T-helper 2 cell (primary cell): ENCODE measurements at places on chromosomes 3 and 15.

DNA sequence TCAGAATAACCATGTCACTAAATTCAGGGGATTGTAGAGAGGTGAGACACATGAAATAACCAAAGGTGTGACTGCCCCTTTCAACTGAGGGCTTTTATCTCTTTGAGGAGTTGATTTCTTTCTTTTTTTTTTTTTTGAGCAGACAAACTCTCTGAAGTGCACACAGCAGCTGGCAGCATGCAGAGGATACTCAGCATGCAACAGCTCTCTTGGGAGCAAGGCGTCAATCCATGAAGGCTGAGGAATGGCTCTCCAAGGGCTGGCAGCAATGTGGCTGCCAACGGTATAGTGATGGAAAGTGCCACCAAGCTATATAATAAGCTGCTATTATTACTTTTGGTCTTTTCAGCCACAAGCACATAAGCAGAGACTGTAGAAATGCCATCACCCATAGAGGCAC, 226.7 kb upstream of the FEZF2 start:
- no peak for DNase-seq

DNA sequence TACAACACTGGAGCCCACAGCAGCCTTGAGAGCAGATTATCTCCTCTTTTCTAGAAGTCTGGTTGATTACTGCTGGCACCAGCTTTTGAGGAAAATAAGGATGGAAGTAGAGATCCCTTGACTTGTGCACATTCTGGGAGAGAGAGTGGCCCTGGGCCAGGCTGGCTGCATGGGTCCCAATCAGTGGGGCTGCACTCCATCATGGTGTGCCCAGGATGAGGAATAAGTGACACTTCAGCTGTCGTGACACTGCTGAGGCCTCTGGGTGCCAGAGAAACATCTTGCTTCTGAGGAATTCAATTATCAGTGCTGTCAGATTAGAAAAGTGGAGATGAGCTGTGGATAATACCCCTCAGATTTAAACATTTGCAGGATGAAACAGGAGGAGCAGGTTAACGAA, 9.1 kb downstream of the RAMAC start:
- DNase-seq, result no peak

GRCh38 chr3:185988080-185988815, 50.4 kb upstream of the TRA2B start:
- no peak for DNase-seq

DNA sequence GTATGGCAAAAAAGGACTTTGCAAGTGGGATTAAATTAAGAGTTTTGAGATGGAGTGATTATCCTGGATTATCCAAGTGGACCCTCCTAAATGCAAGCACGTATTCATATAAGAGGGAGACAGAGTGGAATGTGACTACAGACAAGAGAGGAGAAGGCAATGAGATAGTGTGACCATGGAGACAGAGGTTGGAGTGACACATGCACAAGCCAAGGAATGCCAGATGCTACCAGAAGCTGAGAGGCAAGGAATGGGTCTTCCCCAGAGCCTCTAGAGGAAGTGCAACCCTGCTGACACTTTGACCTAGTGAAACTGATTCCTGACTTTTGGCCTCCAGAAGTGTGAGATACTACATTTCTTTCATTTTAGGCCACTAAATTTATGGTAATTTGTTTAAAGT, 117.2 kb downstream of the UACA start:
- no peak for DNase-seq

DNA sequence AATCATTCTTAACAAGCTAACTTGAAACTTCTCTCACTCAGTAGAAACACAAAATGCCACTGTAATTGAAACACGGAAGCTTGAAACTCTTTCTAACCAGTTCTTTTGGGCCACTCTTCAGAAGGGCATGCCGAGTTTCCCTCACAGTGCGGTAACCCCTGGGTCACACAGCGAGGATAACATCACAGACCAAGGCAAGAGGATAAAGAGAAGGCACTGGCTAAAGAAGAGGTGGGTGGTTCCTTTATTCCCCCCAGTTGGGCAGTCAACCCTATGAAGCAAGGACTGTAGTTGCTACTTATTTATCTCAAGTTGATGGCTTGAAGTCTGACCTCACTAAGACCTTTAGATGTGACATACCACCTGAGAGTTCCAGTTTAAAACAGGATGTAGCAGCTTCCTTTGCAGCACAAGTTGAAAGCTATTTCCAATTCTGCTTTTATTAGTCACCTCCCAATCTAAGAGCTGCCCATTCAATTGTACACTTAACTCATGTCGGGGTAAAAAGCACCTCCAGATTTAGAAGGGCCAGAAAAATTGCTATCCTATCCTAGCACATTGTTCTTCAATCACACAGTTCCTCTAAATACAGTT, 272.4 kb downstream of the TIGIT start:
- no peak for DNase-seq

- no peak for DNase-seq
These were observed 122.5 kb upstream of the SPRED1 start for GRCh38 chr15:38130205-38130567.

DNA sequence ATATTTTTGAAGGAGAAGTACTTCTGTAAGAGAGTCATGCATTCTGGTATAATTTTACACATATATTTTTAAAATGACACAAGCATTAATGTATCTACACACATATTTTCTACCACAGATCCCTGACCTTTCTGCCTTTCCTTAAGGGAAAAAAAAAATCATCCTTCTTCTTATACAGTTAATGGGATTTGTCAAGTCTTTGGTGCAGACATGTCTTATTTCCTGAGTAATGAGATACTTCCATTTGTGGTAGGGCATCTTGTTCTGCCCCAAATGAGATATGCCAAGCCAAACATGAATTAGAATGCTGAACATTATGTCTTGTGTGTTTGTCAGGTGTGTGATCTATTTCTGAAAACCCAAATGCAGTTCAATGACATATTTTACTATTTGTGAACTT, 329.9 kb downstream of the RBMS3 start:
- no peak for DNase-seq

DNA sequence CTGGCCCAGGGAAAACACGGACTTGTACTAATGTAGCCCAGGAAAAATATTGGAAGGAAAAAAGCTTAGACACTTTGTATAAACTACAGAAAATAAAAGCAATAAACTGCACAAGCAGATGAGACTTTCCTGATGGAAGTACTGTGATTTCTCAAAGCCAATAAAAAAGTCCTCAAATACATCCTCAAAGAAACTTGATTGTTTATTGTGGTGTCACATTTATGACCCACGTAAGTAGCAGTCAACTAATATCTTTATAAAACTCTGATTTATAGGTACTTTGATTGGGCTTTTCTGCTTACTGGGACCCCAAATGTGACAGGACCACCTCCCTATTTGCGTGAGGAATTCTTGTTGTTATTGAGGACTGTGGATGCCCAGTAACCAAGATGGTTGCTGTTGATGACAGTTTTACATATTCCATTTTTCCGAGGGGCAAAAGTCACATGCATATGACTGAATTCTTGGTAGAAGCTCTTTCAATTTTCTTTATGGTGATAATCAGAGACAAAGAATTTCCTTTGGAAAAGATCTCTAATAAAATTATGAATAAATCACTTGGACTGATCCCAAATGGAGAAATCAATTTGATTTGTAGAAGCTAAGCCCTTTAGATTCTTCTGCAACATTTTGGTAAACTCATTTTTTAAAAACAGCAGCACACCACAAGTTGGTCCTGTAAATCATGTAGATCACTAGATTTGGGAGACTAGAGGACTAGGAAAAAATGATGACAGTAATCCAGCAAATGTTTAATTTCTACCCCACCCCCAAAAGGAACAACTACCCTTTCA, 159.0 kb upstream of the TSC22D2 start:
- no peak for DNase-seq

GRCh38 chr15:44215594-44215993, 20.5 kb upstream of the FRMD5 start:
- no peak for DNase-seq

DNA sequence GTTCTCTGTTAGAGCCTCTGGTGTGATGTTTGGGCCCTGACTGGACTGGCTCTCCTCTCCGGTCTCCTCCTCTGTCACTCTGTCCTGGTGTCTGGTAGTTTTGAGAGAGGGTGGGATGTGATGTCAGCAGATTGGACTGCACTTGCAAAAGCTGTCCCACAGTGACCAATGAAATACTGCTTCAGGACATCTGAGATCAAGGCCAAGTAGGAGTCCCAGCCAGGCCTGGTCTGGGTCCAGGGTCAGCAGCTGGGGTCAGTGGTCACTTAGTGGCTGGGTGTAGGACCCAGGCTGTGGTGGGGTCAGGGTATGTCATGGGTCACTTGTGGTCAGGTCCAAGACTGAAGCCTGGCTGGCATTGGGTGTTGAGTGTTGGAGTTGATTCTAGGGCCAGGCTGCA, 20.9 kb downstream of the ALDH1L1 start:
- no peak for DNase-seq

DNA sequence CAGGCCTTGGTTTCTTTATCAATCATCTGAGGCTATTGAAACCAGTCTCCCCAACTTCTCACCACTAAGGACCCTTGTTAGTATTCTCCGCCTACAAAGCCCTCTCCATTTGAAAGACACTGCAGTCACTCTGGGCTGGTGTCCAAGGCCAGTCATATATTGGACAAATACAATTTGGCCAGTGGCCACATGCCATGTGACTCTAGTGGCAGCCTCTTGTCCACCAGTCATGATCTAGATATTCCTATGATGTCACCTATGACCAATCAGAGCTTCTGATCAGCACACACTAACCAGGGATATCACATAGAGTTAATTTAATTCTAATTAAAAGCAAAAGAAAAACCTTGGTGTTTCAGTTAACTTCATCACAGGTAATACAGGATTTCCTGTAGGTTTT, 68.2 kb downstream of the RAB11A start:
- DNase-seq, result no peak

- no peak for DNase-seq
These were observed 28.7 kb upstream of the GATA2 start for GRCh38 chr3:128521715-128522114.

DNA sequence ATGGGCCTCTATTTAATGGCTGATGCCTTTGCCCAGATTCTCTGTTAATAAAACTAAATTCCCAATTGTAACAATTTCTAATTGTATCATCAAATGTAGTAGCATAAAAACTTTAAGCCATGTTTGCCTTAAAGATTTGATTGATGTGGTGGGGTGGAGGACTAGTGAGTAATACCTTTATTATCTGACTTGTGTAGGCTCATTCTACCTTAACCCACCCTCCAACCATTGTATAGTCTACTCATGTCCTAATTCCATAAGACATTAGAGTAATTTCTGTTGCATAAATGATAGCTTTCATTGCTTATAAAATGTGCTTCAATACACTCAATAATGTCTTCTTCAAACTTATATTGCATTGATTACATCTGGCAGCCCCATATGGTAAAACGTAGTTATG, 25.8 kb downstream of the SERPINI1 start:
- no peak for DNase-seq

GRCh38 chr3:56818156-56818985, 16.6 kb upstream of the ARHGEF3 start:
- no peak for DNase-seq

- no peak for DNase-seq
These were observed 37.9 kb downstream of the GLDN start for GRCh38 chr15:51379390-51379789.

DNA sequence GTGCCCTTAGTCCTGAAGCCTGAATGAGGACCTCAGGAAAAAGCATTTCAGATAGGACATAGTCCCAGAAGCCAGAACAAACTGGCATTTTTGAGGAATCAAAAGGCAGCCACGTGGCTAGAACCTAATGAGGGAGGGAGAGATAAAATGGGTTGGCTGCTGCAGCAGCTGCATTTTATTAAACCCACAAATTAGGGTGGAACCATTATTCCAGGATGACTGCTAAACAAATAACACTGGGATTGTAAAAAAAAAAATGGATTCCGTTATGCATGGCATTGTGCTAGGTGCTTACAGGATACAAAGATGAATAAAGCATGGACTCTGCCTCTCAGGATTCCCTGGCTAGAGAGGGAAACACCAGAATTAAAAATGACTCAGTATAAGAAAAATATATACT, 141.5 kb downstream of the SATB1 start:
- DNase-seq, result no peak

DNA sequence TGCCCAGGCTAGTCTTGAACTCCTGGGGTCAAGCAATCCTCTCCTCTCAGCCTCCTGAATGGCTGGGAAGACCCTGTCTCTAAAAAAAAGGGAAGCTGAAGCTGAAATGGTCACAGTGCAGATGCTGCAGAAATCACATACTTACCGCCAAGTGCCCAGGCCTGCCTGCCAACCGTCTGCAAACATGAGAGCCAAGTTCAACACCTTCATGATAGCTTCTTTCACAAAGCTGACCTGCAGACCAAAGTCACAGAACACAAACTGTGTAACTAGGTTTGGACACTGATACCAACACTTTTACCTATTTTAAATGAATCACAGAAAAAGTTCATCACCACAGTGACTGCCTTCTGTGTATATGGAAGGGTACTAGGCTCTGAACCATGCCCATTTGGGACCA, 22.8 kb upstream of the CYFIP1 start:
- DNase-seq, result no peak

DNA sequence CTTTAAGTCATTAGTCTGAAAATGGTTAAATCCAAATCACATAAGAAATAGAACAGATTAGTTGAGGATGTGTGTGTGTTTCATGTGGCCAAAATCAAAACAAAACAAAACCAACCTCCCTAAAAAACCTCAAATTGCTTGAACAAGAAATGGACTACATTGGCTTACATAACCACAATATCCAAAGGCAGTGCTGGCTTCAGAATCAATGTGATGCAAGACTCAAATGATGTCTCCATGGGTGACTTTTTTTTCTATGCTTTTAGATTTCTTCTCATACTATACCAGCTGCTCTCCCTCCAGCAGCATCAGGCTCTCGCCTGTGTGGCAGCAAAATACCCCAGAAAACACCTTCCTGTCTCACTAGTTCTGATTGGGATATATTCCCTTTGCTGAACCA, 36.0 kb upstream of the CMTM8 start:
- DNase-seq, result no peak

DNA sequence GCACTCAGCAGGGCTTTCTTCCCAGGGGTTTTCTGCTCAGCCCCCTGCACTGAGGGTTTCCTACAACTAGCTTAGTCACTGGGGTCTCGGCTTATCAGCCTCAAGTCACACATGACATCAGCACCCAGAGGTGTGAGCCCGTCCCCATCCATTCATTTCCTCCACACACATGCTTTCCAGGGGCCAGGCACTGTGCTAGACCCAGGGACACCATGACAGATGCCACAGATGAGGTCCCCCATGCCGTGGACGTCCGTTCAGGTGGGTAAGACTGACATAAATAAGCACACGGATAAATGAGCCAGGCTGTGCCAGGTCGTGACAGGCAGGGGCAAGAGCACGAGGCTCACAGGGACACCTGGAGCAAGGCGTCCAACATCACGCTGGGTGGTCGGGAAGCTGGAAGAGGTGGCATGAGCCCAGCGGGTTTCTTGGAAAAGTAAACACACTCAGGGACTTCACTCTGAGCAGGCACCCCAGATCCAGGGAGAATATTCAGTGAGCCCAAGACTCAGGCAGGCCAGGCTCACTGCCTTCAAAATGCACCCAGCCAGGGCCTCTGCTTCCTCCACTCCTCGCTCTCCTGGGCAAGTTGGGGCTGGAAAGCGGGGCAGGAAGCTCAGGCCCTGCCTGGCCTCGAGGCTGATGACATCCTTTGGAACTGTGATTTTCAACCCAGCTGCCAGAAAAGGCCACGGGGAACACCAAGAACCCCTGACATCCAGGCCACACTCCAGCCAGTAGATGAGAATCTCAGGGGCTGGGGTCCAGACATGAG, 139.3 kb downstream of the CHSY1 start:
- DNase-seq, result no peak

GRCh38 chr3:112061152-112061551, 25.0 kb upstream of the C3orf52 start:
- DNase-seq, result no peak

- no peak for DNase-seq
These were observed 109.2 kb downstream of the ASB7 start for GRCh38 chr15:100711516-100712021.
